ENCODE measurements at places on chromosomes 11 and 22.
A peak's percentile ranks its signal among the peaks of the same experiment; 100 is the strongest.

- no peak for DNase-seq
Observed at GRCh38 chr11:2122907-2123627, 16.1 kb downstream of the IGF2 start.

GRCh38 chr11:19919050-19919561, 206.5 kb downstream of the NAV2 start:
- DNase-seq = no peak

DNA sequence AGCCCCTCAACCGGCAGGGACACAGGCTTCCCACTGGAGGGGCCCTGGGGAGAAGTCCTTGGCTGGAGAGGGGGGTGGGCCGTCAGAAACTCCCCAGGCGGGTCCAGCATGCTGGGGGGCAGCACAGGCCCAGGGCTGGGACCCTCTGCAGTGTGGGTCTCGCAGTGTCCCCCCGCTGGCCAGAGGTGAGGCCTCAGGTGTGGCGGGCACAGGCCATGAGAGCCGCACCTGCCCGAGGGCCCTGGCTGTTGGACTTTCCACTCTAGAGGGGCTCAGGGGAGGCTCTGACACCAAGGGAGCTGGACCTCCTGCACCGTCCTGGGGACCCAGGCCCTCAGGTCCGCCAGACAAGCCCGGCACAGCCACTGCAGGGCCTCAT, 10.7 kb upstream of the PIM3 start:
- no peak for DNase-seq

DNA sequence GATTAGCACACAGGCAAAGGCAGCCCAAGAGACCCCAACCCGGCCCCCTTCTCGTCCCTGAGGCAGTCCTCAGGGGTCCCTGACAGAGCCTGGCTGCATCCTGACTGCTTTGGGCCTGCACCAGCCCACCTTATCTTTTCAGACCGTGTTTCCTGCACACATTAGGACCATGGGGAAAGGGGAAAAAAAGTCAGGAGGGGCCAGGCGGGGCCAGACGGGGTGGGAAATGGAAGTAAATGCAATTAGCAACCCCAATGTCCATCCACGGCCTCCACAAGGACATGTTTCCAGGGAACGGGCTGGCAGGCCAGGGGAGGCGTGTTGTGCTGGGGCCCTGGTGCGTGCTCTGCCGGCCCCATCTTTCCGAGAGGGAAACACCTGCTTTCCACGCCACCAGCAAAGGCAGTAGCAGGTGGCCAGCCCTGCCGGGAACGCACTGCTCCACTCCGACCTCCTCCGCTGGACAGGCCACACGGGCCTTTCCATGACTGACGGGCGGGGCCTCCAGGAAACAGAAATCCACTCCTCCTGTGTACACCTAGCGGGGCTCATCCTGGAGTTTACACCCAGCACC, 7.4 kb downstream of the EHD1 start:
- no peak for DNase-seq

- DNase-seq = no peak
Observed at GRCh38 chr22:20963201-20964052, 3.6 kb upstream of the AIFM3 start.

DNA sequence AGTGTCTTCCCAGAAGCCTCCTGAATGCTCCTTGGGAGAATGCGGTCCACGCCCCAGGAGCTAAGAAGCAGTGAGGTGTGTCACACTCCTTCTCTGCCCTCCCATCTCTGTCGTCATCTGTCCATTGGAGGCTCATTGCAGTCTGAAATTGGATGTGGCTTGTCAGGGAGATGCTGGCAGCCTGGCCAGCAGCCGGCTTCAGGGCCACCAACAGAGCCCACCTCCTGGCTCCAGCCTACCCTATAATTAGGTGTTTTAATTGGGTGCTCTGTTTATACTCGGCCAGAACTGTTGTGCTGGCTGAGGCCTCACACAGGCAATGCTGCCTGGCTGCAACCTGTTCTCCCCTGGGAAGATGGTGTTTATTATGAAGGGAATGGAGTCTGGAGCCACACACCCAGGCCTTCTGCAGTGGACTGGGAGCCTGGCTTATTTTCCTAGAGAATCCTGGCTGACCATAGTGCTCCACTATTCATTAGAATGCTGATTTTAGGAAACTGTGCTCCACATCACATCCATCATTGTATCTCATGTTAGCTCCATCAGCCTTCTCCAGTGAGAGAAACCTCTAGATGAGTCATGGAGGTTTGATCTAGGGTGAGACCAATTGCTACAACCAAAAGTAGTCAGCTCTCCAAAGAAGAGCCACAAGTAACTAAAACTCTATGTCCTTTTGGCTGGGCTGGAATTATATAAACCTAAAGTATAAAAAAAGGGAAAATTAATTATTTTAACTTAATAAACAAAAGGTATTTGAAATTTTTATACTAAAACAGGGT, 86.8 kb upstream of the CRTAM start:
- DNase-seq = peak; percentile 83

DNA sequence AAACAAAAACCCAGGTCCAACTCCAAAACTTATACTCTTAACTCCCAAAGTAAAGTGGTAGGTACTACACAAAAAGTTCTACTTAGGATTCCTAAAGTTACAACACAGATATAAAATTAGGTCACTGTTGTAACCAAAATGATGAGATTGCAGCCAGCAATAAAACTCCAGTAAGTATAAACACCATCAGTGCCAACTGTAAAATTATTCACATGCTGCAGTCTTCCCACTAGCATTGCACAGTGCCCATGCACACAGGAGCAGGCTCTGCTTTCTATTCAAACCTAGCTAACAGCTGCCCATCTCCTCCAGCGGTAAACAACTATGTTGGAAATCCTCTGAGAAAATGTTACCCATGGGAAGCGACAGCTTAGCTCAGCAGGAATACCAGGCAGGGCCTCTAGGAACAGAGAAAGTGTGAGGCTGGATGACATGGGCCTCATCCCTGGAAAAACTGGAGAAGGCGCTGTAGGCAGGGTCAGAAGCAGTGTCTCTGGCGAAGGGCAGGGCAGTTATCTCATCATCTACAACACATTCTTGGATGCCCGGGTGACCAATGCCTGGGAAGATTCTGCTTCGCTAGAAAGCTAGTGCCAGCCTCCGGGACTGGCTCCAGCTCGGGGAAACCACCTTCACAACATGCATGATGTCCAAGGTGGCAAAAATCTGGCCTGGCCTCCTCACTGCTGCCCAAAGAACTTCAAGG, 9.1 kb downstream of the CPT1A start:
- no peak for DNase-seq

DNA sequence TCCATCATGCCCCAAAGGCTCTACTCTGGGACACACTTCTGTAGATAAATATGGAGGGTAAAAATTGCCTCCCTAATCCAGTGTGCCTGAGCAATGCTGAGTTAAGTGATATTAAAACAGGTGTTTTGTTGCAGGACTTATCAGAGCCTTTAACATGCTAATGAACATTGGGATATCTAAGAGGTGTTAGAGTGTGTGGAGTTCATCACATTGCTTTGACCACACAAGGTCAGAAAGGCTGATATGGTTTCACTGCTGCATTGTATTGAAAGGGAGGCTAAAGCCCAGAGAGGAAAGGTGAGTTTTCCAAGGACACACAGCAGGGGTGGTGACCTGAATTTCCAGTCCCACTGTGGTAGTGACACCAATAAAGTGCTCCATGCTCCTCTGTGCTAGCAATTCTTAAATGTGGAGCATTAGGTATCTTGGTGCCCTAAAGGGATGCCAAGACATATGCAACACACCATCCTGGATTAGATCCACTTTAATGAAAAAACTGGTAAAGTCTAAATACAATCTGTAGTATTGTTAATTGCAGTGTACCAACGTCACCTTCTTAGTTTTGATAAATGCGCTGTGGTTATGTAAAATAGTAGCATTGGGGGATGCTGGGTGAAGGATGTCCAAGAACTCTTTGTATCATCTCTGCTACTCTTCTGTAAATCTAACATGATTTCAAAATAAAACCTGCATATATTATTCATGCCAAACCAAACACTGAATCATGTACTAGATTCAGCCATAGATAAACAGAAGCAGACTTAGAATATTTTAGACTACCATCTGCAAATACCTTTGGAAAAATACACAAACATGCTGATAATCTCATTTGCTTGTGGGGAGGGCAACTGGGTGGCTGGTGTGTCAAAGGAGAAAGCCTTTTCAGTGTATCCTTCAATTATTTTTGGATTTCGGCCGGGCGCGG, 45.8 kb downstream of the MIAT start:
- DNase-seq = no peak

GRCh38 chr22:39931251-39931650, 28.9 kb upstream of the TMA7B start:
- no peak for DNase-seq

DNA sequence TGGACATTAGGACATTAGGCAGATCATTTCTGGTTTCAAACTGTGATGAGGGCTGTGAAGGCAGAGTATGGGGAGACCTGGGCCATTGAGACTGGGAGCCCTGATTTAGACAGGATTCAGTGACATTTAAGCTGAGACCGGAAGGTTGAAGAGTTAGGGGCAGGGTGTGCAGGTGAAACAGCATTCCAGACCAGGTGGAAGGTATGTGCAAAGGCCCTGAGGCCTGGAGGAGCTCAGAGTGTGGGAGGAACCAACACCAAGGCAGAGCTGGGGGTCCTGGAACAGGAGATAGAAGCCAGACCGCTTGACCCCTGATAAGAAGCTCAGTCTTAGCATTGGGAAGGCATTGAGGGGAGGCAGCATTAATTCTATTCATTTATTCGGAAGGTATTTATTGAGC, 32.5 kb downstream of the ZC3H7B start:
- no peak for DNase-seq

- DNase-seq = no peak
Observed at GRCh38 chr11:63444160-63444559, 46.8 kb downstream of the PLAAT5 start.

DNA sequence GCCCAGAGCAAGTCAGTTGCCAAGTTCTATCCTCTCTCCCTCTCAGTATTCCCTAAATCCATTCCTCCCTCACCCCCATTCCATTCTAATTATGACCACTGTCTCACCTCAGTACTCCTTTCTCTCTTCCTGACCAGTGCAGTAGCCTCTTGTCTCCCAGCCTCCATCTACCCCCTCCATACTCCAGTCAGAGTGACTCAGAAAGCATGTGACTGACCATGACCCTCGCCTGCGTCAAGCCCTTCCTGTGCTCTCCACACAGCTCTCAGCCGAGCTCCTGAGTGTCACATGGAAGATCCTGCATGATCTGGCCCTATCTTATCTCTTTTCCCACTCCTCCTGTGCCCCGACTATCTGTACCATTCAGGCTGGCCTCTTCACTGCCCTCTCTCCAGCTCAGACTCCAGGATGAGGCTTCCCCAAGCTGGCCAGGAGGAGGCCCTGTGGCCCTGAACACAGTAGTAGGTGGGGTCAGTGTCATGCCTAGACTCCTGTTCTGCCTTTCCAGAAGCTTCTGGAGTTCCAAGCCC, 42.6 kb downstream of the NEU3 start:
- DNase-seq = no peak

DNA sequence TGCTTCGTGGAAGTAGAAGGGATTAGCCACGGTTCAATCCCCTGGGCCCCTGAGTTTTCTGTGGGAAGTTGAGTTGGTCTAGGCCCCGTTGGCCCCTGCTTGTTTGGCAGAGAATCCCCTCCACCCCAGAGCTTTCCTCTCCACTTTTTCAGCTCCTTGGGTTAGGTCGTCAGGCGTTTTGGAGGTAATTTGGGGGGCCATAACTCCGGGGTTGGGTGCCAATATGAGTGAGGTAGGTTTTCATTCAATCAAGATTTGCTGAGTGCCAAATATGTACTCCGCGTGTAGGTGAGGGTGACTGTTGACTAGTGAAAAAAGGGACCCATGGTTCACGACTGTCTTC, 590 bp downstream of the ATG13 start:
- DNase-seq = no peak
